Activated CD8-positive, alpha-beta memory T cell treated with anti-CD3 and anti-CD28 coated beads for 1 hour (primary cell): ENCODE measurements at places on chromosomes 1 and 21.
A peak's percentile ranks its signal among the peaks of the same experiment; 100 is the strongest.

GRCh38 chr1:181089676-181090544 is 1.4 kb downstream of the IER5 start:
- DNase-seq, result peak; percentile 51

GRCh38 chr1:241641773-241642592 is 1.8 kb upstream of the CHML start:
- no peak for DNase-seq

- no peak for DNase-seq
Observed at GRCh38 chr21:29228306-29228705, 70.4 kb upstream of the BACH1 start.

DNA sequence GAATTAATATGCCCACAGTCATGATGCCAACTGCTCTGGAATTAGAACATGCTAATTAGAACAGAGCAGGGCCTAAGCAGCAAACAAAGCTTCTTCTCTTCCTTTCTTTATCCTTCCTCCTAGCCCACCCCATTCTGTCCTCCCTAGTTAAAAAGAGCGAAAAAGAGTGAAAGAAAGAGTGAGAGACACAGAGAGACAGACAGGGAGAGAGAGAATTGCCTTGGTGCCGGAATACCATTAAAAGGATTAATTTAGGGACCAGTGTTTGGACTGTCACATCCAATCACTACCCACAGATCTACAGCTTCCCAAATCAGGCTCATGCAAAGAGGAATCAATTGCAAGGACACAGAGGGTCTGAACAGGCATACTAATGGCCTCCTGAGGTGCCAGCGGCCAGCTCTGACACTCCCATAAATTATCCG is 7.0 kb downstream of the ERI3 start:
- DNase-seq, result no peak

- no peak for DNase-seq
Observed at GRCh38 chr1:58981392-58981791, 197.5 kb upstream of the JUN start.

DNA sequence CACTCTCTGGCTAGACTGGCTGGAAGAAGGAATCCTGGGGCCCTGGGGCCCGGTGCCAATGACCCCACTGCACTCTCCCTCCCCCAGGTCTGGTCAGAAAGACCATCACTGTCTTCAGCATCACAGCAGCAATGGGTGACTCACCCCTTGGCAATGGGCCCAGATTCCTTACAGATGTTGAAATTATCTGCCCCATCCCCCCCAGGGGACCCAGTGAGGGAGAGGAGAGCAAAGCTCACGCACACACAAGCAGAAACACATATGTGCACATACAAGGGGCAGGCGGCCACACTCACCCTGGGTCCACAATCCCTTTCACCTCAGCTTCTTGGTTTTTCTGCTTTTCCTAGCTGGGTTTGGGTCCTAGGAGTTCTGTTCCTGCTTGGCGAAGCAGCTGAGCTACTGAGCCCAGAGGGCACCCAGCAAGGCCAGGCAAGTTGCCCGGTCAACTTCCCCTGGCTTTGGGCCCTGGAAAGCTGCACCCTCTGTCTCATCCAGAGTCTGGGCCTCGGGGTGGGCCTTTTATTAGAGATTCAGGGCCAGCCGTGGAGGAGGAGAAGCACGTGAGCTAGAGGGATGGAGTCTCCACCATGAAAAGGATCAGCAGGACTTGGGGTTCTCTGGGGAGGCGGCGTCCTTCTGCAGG is 2.6 kb downstream of the COL16A1 start:
- DNase-seq, result peak; percentile 18

GRCh38 chr1:108877348-108878159 is 769 bp downstream of the GPSM2 start:
- no peak for DNase-seq

DNA sequence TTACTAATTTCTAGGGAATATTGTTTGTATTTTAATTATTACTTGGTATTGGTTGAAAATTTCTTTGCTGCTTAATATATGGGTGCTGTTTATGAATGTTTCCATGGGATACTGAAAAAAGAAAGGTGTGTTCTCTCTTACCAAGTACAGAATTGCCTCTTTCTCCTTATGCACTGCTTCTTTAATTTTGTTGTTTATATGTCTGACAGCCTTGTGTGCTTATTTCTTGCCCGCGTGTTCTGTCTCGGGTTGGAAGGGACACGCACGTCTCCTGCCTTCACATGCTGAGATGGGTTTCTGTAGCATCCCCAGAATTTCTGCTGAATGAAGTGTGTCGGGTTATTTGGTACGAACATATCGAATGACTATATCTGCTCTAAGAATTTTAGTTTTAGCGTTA is 51.1 kb downstream of the AGPAT3 start:
- no peak for DNase-seq
